T-helper 2 cell treated with Interferon-gamma antibody and Interleukin-4, amounts not matched to agents 5 μg/mL and 100 μg/mL, for 36 hours (primary cell): ENCODE measurements at places on chromosomes 2 and 18.

GRCh38 chr18:13138420-13139139 lies 80.0 kb upstream of the LDLRAD4 start:
- no peak for DNase-seq

DNA sequence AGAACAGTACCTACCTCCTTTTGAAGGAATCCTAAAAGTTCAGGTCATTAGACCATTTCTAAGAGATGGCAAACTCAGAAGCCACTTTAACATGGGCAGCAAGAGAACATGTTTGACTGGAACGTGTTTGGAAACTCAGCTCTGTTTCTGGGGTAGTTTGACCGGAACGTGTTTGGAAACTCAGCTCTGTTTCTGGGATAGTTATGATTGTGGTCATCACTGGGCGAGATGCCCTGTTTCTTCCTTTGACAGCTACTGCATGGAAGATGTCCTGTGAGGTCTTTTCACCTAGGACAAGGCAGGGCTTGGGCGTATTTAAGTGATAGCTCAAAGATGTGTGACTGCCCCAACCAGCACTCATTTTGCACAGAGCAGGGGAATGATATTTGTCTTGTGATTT lies 19.9 kb upstream of the SERPINB13 start:
- DNase-seq: no peak

DNA sequence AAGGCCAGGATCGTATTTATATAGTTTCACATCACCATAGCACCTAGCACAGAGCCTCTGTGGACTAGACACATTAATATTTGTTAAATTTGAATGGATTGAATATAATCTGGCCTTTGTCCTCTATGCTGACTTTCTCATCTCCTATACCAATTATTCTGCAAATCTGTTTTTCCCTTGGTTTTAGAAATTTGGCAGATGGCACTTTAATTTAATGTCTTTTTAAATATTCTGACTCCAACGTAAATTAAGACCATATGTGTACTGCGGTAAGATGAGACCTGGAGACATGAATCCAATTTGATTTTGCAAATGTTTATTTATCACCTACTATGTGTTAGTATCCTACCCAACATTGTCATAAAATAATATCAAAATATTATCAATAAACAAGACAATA lies 1281.9 kb upstream of the PIK3C3 start:
- DNase-seq: no peak

DNA sequence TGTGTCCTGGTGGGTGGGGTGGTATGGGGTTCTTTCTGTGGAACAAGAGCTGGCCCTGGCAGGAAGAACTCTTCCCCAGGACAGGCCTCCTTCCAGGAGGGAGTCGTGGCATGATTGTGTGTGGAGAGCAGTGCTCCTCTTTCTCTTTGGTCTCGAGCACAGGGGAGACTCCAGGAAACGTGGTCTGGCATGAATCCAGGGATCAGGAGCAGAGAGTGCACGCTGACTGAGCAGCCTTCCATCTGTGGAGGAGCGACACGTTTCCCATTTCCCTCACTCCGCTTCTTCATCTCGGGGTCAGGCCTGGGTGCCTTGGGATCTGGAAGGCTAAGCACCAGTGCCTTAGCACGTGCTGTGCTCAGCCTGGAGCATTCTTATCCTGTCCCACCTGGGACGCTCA lies 132.0 kb upstream of the HDAC4 start:
- DNase-seq: no peak

DNA sequence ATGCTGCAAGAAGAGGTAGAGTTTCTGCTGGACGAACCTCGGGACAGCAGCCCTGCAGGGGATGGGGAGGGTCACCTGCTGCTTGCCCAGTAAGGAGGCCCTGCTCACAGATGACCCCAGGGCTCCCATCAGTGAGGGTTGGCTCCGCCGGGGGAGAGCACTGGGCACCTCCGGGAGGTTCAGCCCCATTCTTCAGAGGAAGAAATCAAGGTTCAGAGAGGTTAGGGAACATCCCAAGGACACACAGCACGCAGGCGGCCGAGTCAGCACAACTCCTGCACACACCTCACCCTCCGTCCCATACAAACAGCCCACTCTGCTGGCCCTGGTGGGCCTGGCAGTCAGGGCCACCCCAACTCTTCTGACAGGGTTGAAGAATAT lies 11.7 kb upstream of the CCDC74B start:
- no peak for DNase-seq

GRCh38 chr2:53896864-53897263 lies 37.1 kb upstream of the GPR75 start:
- no peak for DNase-seq

GRCh38 chr2:86825693-86826381 lies 35.1 kb upstream of the CD8A start:
- peak; percentile 26 for DNase-seq

- DNase-seq: no peak
Measured at GRCh38 chr2:5482929-5483331, 209.3 kb upstream of the SOX11 start.

DNA sequence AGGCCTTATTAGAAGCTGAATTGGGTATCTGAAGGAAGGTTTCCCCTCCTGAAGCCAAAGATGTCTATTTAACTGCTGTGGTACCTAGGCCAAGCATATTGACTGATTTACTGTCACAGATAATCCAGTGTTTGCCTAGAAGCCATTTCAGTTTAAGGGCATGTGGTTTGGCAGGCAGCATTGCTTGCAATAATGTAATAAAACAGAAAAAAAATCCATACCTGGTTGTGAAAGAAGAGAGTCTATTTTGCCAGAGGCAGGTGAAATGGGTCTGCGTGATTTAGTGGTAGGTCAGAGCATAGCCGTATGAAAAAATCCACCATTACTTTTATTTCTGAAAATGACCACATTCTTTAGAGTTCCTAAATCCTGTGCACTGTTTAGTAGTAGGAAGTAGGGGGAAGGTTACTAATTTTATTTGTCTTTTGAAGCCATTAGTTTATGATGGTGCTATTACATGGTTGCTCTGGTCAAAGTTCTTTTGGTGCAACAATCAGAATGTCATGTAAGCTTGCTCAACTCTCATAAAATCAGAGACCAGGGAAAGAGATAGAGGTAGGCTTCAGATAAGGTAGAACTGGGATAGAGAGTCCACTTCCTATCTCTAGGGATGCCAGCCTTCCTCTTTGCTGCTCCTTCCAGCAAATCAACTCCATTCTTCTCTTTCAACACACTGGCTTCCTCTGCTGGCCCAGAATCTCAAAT lies 343.4 kb downstream of the GPD2 start:
- DNase-seq: no peak

- DNase-seq: no peak
Measured at GRCh38 chr2:28419003-28419402, 26.3 kb downstream of the FOSL2 start.

DNA sequence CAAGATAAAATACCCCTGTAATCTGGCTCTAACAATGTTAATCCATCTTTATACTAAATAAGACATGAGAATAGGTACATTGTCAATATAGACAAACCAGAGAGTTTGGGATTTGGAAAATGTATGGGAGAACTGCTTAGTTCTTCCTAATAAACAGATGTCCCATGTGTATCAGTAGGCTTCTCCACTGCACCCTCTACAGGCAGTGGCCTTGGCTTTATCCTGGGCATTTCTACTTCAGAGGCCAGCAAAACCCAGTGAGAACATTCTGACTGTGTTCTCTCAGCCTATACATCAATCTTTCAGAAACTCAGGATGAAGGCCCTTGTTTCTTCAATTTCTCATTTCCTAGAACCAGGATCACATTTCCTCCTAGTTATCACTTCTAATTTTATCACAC lies 1167.5 kb upstream of the ACVR2A start:
- no peak for DNase-seq

DNA sequence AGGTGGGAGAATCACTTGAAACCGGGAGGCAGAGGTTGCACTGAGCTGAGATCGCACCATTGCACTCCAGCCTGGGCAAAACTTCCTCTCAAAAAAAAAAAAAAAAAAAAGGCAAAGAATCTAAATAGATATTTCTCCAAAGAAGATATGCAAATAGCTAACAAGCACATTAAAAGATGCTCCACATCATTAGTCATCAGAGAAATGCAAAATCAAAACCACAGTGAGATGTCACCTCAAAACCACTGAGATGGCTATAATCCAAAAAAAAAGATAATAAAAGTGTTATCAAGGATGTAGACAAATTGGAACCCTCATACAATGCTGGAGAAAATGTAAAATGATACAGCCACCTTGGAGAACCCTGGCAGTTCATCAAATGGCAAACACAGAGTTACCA lies 8.4 kb downstream of the ST8SIA5 start:
- no peak for DNase-seq

DNA sequence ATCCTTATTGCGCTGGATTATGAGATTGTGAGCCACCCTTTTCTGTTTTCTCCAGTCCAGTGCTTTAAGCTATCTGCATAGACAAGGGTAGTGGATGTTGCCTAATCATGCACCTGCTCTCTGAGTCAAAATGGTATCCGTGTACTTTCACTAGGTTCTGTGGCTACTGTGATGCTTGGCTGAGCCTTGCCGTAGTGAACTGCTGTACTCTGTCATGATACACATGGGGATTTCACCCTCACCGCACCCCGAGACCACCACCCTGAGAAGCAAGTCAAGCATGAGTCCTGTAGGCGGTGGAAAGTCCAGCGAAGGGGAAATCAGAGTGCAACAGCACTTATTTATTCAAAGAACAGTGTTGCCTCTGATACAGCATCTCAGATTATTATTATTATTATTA lies 55.0 kb downstream of the ARHGAP25 start:
- no peak for DNase-seq

DNA sequence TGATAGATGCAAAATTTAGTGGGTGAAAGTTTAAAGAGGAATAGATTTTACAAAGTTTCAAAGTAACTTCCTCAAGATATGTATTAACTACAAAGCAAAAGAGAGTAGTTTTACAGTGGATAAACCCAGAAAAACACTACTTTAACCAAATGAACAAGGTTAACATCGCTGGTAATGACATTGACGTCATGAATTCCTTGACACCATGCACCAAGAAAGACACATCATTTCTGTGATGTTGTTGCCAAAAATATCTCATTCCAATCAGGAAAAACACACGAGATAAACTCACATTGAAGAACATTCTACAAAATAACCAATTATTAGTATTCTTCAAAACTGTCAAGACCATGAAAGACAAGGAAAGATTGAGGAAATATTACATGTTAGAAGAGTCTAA lies 605.6 kb upstream of the SETBP1 start:
- DNase-seq: no peak

- DNase-seq: no peak
Measured at GRCh38 chr18:708096-708495, 4.3 kb downstream of the ENOSF1 start.

DNA sequence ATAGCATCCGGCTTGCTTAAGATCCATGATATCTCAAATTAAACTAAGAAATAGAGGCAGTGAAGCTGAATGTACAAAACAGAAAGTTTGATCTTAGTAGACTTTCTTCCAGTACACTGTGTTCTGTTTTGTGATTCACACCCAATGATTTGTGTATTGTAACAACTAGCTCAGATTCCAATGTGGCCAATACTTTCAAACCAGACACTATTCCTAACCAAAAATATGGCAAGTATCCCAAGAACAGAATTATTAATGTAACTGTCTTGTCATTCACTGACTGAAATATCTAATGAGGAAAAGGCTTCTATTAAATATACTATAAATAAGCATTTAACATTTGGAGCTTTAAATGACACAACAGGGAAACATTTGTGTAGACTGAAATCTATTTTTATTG lies 299.1 kb downstream of the NRXN1 start:
- no peak for DNase-seq

DNA sequence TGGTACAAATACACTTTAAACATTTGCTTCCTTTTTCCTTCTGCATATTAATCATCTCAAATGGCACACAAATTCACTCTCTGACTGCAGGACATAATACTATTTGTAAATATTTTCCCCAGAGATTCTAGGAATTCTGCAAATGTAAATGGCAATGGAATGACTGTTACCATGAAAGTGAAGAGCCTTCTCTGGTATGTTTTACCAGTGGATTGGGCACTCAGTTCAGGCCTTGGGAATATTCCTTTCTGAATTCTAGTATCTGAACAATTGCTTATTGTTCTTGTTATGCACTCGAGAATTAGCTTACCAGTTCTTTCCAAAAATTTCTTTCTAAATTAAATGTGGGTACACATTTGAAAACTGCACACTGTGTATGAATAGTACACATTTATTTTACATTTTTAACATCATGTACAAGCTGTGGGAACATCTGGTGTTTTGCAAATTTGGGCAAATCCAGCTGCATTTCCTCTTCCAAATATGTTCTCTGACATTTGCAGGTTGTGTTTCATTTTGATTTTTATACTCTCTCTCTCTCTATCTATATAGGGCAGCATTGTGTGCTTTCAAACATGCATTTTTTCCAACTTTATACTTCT lies 289.1 kb downstream of the NBAS start:
- DNase-seq: no peak

GRCh38 chr2:81835321-81836000 lies 1530.9 kb upstream of the LRRTM1 start:
- DNase-seq: no peak

DNA sequence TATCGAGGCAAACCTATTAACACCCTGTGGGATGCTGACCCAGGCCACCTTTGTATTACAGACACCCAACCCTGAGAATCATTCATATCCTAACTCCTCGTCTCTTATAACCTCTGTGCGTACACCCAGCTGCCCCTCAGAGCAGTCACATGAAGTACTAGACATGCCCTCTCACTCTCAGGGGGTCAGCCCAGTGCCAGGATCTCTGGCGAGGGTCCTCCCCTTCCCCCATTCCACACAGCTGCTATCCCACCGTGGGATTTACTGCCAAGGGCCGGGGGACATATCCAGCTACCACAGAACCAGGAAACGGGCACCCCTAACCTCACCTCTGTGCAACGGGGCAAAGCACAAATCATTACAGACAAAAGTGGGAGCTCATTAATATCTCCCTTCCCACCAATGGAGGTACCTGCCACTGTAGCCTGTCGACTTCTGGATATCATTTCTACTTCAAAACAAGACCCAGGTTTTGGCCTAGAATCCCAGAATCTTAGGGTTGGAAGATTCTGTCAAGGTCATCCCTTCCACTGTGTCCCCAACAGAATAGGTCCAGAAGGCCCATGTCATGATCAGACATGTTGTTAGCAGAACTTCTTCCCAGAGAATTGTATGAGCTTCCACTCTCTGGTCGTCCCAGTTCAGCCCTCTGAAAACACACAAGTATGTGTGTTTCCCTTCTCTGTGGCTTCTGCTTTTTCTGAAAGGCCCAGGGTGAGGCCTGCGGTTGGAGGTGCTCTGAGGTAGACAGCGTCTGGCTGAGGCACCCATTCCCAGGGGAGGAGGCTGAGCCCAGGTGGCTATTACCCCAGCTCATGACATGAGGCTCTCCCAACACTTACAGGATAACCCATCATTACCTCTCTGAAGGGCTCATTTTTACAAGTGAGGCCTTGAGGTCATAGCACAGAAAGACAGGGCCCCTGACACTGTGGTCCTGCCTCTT lies 1.7 kb downstream of the TMBIM1 start:
- peak; percentile 30 for DNase-seq

- no peak for DNase-seq
Measured at GRCh38 chr2:199460101-199460671, 2.4 kb upstream of the SATB2 start.

DNA sequence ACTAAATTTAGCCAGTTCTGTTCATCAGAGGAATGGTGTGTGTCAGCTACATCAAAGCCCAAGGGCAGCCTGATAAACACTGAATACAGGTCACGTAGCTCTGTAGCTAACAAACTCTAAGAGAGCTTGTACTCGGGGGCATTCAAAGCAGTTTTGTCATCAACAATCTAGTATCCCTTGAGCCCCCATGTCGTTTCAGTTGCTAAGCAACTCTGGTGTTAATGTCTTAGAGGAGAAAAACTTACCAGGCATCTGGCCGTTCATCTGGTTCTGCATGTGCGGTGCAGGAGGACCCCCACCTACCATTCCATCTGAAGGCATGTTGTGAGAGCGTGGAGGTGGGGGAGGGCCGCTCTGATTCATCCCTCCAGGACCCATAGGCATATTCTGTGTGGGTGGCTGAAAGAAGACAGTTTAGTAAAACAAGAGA lies 33.1 kb downstream of the SS18 start:
- no peak for DNase-seq
